ENCODE measurements at places on chromosomes 11 and 22.

- DNase-seq = no peak
Observed at GRCh38 chr11:76103460-76103859, 102.8 kb downstream of the WNT11 start.

GRCh38 chr11:27485930-27486773 is 13.6 kb upstream of the LGR4 start:
- DNase-seq = peak; percentile 68

- DNase-seq = no peak
Observed at GRCh38 chr11:120398132-120398531, 61.9 kb downstream of the ARHGEF12 start.

DNA sequence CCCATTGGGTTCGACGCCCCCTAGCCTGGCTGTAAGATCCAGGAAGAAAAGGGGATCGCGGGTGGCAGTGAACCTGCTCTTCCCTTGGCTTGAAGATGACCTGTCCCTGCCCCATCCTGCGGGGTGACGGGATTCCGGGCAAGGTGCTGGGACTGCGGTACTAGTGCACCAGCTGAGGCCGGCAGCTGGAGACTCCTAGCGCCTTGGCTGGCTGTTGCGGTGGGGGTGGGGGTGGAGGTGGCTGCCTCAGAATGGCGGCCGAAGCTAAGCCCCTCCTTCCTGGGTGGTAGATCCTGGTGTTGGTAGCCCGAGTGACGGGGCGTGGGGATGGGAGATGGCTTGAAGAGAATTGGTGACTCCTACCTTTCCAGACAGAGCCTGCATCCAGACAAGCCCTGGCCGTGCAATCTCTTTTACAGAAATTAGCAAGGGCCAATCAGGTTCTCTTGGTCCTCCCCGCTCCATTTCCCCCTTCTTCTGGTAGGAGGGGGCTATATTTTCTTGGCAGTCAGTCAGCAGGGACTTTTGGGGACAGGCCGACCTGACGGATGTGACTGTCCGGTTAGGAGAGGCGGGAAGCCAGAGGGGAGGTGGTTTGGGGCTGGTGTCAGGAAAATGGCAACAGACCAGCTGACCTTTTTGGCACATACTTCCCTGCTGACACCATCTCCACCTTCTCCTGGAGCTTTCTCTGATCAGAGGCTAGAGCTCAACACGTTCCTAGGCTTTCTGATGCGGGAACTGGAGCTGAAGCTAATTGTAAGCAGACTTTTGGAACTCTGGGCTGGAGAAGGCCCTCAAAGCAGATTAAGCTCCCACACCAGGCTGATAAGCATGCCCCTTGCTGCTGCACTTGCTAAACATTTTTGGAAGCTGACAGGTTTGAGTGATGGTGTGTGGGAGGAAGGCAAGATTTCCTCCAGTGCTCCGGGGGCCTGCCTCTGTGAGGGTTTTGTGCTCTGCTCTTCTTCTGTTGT is 2.0 kb downstream of the NAV2 start:
- peak; percentile 56 for DNase-seq

DNA sequence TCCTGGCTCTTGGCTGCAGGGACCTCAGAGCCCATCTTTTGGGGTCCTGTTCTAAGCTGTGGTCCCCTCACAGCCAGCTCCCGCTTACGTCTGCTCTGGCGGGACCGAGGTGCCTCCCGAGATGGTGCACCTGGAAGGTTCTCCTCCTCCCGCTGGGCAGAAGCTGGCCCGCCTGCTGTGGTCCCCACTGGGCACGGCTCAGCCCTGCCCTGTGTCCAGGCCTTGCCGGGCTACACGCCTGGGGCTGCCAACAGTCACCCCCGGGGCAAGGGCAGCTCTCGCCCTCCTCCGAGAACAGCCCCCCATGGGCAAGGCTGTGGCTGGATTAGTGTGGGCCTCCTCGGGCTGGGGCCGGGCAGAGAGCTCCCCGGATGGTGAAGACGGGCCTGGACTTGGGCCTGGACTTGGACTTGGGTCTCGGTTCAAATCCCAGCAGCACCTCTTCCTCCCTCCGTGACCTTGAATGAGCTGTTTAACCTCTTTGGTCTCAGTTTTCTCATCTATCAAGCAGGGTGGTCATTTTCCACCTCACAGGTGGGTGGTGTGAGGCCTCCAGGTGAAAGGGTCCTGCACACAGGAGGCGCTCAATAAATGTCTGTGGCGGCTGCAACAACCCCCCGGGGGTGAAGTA is 998 bp downstream of the BAIAP2L2 start:
- DNase-seq = no peak
